ENCODE measurements at places on chromosomes 12 and 14.

- DNase-seq = no peak
These were observed 31.7 kb downstream of the SMOC1 start for GRCh38 chr14:69910871-69911270.

DNA sequence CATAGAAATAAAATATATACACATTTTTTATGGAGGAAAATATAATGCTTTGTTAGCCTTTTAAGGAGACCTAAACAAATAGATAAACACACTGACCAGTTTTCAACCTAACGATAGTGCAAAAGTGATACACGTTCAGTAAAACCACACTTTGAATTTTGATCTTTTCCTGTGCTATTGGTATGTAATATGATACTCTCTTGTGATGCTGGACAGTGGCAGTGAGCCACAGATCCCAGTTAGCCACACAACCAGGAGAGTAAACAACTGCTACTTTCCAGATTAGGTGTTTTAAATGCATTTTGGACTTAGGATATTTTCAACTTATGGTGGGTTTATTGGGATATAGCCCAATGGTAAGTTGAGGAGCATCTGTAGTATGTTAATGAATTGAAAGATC lies 243.1 kb downstream of the ERC1 start:
- no peak for DNase-seq

DNA sequence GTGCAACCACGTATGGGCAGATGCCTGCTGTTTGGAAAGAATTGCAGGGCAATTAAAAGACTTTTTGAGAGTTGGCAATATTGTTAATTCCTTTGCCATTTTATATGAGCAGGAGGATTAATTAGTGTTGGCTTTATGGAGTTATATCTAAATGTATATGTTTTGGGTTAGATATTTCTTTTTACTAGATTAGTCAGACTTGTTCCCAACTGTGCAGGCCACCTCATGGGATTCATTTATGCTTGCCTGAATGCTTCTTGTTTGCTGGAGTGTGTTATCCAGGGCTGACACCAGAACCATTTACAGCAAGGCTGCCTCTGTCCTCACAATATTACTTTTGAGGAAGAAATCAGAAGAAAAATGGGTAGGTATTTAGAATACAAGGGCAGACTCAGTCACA lies 192.5 kb downstream of the KTN1 start:
- no peak for DNase-seq

- no peak for DNase-seq
These were observed 66.6 kb downstream of the BTG1 start for GRCh38 chr12:92079054-92079385.

GRCh38 chr12:72134246-72135020 lies 137.7 kb upstream of the TRHDE start:
- no peak for DNase-seq
